ENCODE measurements at places on chromosomes 12 and 14.

DNA sequence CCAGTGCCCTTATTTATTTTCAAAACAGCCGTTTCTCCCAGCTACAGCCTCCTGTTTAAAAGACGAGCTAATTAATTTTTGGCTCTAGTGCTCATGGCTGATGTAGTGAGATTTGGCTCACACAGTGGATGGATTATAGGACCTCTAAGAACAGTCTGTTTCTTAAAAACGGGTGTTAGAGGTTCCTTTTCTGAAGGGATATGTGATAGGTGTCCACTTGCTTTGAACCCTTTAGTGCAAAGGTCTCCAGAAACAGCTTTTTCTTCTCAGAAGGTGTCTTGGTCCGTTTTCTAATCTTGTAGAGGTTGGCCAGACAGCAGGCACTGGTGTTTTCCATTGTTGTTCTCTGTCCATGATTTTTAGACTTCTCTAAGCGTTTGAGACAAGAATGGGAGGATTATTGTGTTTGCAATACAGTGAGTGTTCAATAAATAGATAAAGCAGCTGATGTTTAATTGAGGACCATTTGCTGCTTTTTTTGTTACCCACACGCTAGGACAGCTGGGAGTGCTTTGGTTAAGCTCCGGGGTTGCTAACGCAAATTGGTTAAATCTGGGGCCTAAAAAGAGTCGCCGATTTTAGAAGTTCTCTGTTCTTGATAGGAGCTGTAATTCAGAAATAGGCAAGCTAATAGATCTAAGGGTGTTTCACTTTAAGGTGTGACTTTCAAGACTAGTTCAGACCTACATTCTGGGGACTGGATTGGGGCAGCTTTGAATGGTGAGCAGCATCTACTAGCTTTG is 1.0 kb downstream of the BORCS5 start:
- no peak for DNase-seq

DNA sequence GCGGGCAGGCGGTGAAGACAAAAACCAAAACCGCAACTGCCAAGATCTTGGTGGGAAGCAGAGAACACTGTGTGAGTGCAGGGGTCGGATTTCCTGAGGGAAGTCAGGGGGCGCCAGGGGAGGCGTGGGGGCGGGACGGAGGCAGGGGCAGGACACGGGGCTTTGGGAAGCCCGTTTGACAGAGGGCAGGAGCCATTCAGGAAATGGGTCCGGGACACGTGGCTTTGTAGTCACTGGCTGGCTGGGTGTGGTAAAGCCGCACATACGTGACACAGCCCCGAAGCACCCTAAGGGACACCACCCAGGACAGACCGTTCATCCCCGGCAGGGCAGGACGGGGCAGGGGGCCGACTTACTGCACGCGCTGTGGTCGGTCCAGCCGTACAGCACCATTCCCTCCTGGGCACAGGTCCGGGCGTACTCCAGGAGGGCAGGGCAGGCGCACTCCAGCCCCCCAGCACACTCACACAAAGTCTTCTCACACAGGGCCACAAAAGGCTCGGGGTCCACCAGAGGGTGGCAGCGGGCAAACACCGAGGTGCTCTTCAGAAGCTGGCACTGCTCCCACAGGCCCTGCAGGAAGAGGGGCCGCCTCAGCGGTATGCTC is 49.4 kb downstream of the VWF start:
- no peak for DNase-seq

DNA sequence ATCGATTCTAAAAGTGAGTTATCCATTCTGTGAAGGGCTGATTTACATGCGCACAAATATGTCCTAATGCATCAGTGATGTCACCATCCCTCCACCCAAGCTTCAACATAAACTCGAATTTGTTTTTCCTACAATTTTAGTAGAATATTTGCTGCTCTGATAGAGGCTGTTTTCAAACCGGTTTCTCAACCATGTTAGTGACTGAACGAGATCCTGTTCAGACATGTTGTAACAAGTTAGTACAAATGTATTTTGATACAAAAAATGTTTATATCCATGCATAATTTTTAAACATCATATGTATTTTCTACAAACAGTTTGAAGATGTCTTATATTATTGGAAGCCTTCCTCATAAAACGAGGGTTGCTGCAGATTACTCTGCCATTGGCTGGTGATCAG is 12.7 kb upstream of the PRB2 start:
- DNase-seq: no peak

- DNase-seq: no peak
These were observed 91.9 kb downstream of the SLC24A4 start for GRCh38 chr14:92414690-92415445.

GRCh38 chr12:131445795-131446194 is 265.1 kb upstream of the SFSWAP start:
- no peak for DNase-seq

GRCh38 chr14:76376878-76377734 is 1.2 kb downstream of the ESRRB start:
- peak; percentile 40 for DNase-seq
